ENCODE measurements at places on chromosomes 6 and 20. TPM values are rescaled to one million over a fixed set of nuclear protein-coding genes. Genes with fewer than 3 reads are reported as not detected.

GRCh38 chr6:41850861-41851260, 44.3 kb downstream of the USP49 start:
- no peaks in the 10 kb centered on the region for H3K4me1 ChIP-seq
- no peaks in the 10 kb centered on the region for H3K36me3 ChIP-seq
- H3K4me3 ChIP-seq = no peak overlapping the region
- no peak for DNase-seq

DNA sequence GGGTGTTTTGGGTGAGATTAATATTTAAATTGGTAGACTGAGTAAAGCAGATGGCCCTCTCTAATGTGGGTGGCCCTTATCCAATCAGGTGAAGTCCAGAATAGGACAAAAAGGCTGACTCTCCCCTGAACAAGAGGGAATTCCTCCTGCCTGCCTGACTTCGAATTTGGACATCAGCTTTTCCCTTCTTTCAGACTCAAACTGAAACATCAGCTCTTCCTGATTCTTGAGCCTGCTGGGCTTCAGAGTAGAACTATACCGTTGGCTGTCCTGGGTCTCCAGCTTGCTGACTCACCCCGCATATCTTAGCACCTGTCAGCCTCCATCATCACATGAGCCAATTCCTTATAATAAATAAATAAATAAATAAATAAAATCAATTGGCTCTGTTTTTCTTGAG, 15.0 kb upstream of the TGM6 start:
- no peak for DNase-seq
- no peaks in the 10 kb centered on the region for H3K27me3 ChIP-seq
- no peaks in the 10 kb centered on the region for H3K36me3 ChIP-seq
- H3K4me3 ChIP-seq = no peak overlapping the region
- H3K4me1 ChIP-seq = no peaks in the 10 kb centered on the region

DNA sequence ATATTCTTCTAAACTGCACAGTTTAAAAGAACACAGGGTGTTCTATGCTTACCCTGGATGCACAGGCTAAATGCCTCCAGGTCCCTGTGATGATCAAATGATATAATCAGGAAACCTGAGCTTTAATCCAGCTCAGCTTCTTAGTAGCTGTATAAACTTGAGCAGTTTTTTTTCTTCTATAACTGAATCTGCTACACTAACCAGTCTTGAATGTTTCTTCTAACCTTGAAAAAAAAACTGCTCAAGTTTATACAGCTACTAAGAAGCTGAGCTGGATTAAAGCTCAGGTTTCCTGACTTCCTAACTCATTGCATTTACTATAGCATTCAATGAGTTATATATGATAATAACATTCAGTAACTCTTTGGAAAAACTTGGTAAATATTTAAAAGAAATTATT, 358.2 kb downstream of the CD109 start:
- no peak overlapping the region for H3K4me3 ChIP-seq
- H3K4me1 ChIP-seq = no peaks in the 10 kb centered on the region
- H3K36me3 ChIP-seq = no peaks in the 10 kb centered on the region
- no peak for DNase-seq
- no peak overlapping the region for H3K27ac ChIP-seq

GRCh38 chr6:3766214-3766613, 14.7 kb upstream of the PXDC1 start:
- no peak for DNase-seq
- no peaks in the 10 kb centered on the region for H3K27me3 ChIP-seq
- no peaks in the 10 kb centered on the region for H3K36me3 ChIP-seq
- H3K4me1 ChIP-seq = peaks cover 5% of the 10 kb centered on the region
- H3K4me3 ChIP-seq = no peak overlapping the region

- peak overlapping the region; percentile 96 for H3K27ac ChIP-seq
- H3K4me1 ChIP-seq = peaks cover 88% of the 10 kb centered on the region
- H3K36me3 ChIP-seq = no peaks in the 10 kb centered on the region
- DNase-seq = peak; percentile 49
- no peaks in the 10 kb centered on the region for H3K27me3 ChIP-seq
These were observed 62.8 kb upstream of the CD93 start for GRCh38 chr20:23148731-23149570.

GRCh38 chr20:2207770-2208097, 88.1 kb upstream of the TGM3 start:
- DNase-seq = no peak
- H3K36me3 ChIP-seq = no peaks in the 10 kb centered on the region
- H3K4me1 ChIP-seq = peaks cover 6% of the 10 kb centered on the region
- no peaks in the 10 kb centered on the region for H3K27me3 ChIP-seq
- peak overlapping the region; percentile 60 for H3K4me3 ChIP-seq
- no peak overlapping the region for H3K27ac ChIP-seq

- H3K4me3 ChIP-seq = no peak overlapping the region
- H3K36me3 ChIP-seq = no peaks in the 10 kb centered on the region
- no peak for DNase-seq
- H3K27ac ChIP-seq = no peak overlapping the region
- H3K4me1 ChIP-seq = no peaks in the 10 kb centered on the region
These were observed 294.2 kb upstream of the RSPO3 start for GRCh38 chr6:126824226-126824625.

The MROH8 gene
- total RNA-seq = not detected

The TGM3 gene
- not detected for total RNA-seq

The GMEB2 gene
- total RNA-seq = 14.0 TPM

The RAET1G gene
- total RNA-seq = not detected
